GM12878 (cell line): ENCODE measurements at places on chromosomes 12 and 14. TPM values are rescaled to one million over a fixed set of nuclear protein-coding genes. Genes with fewer than 3 reads are reported as not detected.
A peak's percentile ranks its signal among the peaks of the same experiment; 100 is the strongest.

DNA sequence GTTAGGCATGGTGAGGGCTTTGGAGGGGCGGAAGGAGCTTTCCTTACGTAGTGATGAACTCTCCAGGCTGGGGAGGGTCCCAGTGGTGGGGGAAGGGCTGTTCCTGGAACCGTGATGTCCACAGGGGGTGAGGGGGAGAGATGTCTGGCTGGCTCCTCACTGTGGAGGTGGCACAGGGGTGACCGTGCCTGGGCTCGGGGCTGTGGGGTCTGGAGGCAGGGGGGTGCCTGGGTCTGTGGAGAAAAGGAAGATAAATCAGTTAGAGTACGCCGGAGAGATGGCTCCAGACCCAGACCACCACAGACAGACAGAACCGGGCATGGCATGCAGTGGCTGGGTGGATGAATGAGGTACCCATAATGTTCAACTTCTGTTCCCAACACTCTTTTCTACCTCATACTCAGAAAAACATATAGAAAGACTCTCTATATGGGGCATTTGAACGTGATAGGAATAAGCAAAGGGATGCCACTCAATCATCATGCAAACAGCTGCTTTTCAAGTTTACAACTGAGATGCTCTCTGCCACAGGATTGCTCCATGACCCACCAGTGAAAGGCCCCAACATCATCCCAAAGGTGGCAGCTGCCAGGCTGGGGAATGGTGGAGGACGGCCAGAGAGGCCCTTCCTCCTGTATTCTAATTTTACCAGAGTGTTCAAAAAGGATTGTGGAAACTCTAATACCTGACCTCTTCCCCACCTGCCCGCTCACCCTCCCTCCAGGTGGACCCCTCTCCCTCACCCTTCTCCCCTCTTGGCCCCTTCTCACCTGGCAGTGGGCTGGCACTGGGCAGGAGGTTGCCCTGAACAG, 5.6 kb downstream of the MYL6 start:
- no peaks in the 10 kb centered on the region for H3K27me3 ChIP-seq
- no peak for DNase-seq
- peaks cover 25% of the 10 kb centered on the region for H3K36me3 ChIP-seq
- no peak overlapping the region for H3K4me3 ChIP-seq

Gene SMIM41
- total RNA-seq, result 0.19 TPM in 1 of 2 replicates, not detected in the other

DNA sequence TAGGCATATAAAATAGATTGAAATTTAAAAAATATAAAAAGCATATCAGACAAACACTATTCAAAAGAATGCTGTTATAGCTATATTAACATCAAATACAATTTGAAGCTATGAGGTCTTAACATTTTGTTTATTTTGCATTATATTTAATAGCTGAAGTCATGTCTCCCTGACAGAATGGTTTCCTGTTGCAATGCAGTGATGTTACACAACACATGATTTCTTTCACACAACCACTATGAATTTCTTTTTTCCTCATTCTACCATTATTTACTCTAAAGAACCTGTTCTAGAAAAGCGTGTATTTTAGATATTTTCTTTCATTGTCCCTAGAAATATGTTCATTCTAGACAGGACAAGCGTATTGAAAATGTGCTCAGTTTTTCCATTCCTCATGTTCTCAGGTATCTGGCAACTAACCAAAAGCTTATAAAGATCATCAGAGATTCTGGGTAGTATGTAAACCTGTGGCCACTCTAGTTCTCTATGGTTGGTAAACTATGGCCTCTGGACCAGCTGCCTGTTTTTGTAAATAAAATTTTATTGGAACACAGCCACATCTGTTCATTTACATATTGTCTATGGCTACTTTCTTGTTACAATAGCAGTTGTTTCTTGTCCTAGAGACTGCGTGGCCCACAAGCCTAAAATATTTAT, 183.8 kb downstream of the FOXA1 start:
- H3K27me3 ChIP-seq, result no peaks in the 10 kb centered on the region
- H3K36me3 ChIP-seq, result no peaks in the 10 kb centered on the region
- H3K4me3 ChIP-seq, result no peak overlapping the region
- H3K4me1 ChIP-seq, result no peaks in the 10 kb centered on the region

Gene KRT77
- not detected in 2 replicates for total RNA-seq

Gene MYO1H
- not detected in 2 replicates for total RNA-seq

Gene TTLL5
- total RNA-seq, result 17.4 and 21.4 TPM in 2 replicates

DNA sequence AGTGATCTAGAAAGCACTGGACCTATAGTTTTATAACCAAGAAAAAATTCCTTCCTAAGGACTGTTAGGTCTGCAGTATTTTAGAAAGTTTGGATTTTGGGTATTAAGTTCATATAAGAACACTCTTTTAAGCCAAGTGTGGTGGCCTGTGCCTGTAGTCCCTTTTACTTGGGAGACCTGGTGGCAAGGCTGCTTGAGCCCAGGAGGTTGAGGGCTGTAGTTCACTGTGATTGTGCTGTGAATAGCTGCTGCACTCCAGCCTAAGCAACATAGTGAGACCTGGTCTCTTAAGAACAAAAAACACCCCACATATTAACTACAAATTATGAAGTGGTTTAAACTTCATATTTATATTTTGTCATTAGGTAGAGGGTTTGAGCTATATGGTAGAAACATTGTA, 9.7 kb downstream of the DNM1L start:
- H3K4me3 ChIP-seq, result no peak overlapping the region
- no peaks in the 10 kb centered on the region for H3K27me3 ChIP-seq
- H3K36me3 ChIP-seq, result no peaks in the 10 kb centered on the region
- DNase-seq, result no peak
- no peaks in the 10 kb centered on the region; the same call in 1 of the 2 replicates for H3K4me1 ChIP-seq

DNA sequence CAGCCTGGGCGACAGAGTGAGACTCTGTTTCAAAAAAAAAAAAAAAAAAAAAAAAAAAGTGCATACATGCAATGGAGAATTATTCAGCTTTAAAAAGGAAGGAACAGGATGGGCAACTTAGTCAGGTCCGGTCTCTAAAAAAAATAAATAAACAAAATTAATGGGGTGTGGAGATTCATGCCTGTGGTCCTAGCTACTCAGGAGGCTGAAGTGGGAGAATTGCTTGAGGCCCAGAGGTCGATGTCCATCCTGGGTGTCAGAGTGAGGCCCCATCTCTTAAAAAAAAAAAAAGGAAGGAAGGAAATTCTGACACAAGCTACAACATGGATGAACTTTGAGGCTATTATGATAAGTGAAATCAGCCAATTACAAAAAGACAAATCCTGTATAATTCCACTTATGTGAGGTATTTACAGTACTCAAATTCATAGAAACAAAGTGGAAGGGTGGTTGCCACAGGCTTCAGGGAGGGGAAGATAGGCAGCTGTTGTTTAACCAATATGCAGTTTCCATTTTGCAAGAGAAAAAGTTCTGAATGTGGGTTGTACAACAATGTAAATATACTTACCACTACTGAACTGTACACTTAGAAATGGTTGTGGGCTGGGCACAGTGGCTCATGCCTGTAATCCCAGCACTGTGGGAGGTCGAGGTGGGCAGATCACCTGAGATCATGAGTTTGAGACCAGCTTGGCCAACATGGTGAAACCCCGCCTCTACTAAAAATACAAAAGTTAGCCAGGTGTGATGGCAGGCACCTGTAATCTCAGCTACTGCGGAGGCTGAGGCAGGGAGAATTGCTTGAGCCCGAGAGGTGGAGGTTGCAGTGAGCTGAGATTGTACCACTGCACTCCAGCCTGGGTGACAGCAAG, 12.3 kb upstream of the APOF start:
- DNase-seq, result no peak
- peak overlapping the region; percentile 25; the same call in 1 of the 2 replicates for H3K4me3 ChIP-seq
- H3K27ac ChIP-seq, result peak overlapping the region; percentile 83
- no peaks in the 10 kb centered on the region for H3K36me3 ChIP-seq
- H3K27me3 ChIP-seq, result no peaks in the 10 kb centered on the region

- no peak overlapping the region for H3K4me3 ChIP-seq
- no peaks in the 10 kb centered on the region for H3K27me3 ChIP-seq
- no peak for DNase-seq
- no peak overlapping the region for H3K27ac ChIP-seq
- H3K4me1 ChIP-seq, result no peaks in the 10 kb centered on the region
These were observed 32.3 kb upstream of the OR10A7 start for GRCh38 chr12:55188573-55188972.

Gene PCED1B
- 8.5 and 8.8 TPM in 2 replicates for total RNA-seq

GRCh38 chr14:22547313-22547947, 41.6 kb downstream of the DAD1 start:
- H3K4me3 ChIP-seq, result no peak overlapping the region
- H3K36me3 ChIP-seq, result peaks cover 19% of the 10 kb centered on the region
- DNase-seq, result no peak
- peaks cover 44% of the 10 kb centered on the region for H3K4me1 ChIP-seq
- no peak overlapping the region for H3K27ac ChIP-seq
- no peaks in the 10 kb centered on the region for H3K27me3 ChIP-seq

- no peak for DNase-seq
- no peaks in the 10 kb centered on the region for H3K36me3 ChIP-seq
- H3K4me3 ChIP-seq, result no peak overlapping the region
- H3K27me3 ChIP-seq, result no peaks in the 10 kb centered on the region
- no peak overlapping the region for H3K27ac ChIP-seq
- no peaks in the 10 kb centered on the region for H3K4me1 ChIP-seq
These were observed 230.2 kb upstream of the NAV3 start for GRCh38 chr12:77600468-77600843.

Gene CLEC4C
- total RNA-seq, result 3.7 and 3.8 TPM in 2 replicates

DNA sequence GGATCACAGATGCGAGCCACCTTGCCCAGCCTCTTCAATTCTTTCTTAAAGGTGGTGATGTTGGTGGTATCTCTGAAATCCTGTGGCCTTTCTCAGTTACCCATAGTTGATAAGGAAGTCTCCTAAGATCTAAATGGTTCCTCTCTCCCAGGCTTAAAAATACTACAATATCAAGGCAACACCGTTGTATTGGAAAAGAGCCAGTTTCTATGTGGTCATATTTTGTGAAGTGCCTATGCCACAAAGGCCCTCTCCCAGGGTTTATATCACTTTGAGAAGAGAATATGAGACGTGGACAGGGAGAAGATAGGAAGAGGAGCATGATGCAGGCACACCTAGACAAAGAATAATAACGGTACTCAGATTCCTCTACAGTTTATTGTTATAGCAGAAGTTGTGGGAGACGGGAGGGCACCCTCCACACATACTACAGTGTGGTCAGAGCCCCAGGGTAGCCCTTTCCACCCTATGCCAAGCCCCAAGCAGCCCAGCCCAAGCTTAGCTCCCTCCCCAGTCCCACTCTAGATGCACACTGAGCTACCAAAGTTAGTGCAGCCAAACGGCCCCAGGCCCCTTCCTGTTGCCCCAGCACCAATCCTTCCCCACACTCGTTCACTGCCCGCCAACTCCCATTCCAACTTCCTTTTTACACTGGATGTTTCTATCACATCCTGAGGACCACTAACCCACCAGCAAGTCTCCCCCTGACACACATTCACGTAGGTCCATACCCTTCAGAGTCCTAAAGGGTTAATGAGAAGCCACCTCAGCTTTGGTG, 8.3 kb downstream of the NDRG2 start:
- no peaks in the 10 kb centered on the region for H3K36me3 ChIP-seq
- no peak overlapping the region for H3K4me3 ChIP-seq
- H3K27me3 ChIP-seq, result no peaks in the 10 kb centered on the region
- H3K27ac ChIP-seq, result no peak overlapping the region

- no peak overlapping the region for H3K27ac ChIP-seq
- no peaks in the 10 kb centered on the region for H3K27me3 ChIP-seq
- H3K4me3 ChIP-seq, result no peak overlapping the region
- H3K4me1 ChIP-seq, result no peaks in the 10 kb centered on the region
- no peaks in the 10 kb centered on the region for H3K36me3 ChIP-seq
- no peak for DNase-seq
These were observed 40.7 kb downstream of the RMST start for GRCh38 chr12:97503073-97503855.

Gene FOXA1
- 0.18 and 0.61 TPM in 2 replicates for total RNA-seq

Gene RDH12
- not detected in 2 replicates for total RNA-seq

GRCh38 chr14:25832585-25832984, 765.2 kb downstream of the NOVA1 start:
- H3K27me3 ChIP-seq, result no peaks in the 10 kb centered on the region
- no peaks in the 10 kb centered on the region for H3K36me3 ChIP-seq
- no peak for DNase-seq
- H3K4me1 ChIP-seq, result no peaks in the 10 kb centered on the region
- H3K4me3 ChIP-seq, result no peak overlapping the region

DNA sequence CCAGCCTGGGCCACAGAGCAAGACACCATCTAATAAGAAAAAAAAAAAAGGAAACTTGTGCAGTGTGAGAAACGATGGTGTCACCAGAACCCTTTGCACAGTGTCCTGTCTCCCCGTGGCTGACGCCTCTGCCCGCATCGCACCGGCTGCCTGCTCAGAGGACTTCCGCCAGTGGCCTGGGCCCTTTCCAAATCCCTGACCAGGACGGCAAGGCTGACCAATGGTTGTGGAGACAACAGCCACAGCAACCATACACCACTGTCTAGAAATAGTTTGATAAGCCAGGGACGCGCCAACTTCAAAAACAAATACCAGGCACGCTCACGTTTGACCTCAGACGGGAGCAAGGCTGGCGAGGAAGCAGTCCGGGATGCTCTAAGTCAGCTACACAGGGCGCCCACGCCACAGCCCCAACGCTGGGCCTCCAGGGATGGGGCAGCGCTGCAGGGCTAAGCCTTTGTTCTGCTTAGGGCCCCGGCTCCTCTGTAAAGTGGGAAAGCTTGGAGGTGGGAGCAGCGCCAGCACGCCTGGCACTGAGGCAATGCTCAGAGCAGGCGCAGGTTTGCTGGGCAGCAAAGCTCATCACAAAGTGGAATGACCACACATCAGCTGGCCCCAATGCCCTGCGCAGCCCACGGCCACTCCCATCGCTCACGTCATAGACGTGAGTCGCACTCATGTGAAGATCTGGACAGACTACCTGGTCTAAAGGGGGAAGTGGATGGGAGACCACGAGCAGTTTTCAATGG, 12.5 kb downstream of the PGAM5 start:
- H3K27ac ChIP-seq, result no peak overlapping the region
- peaks cover 39% of the 10 kb centered on the region for H3K36me3 ChIP-seq
- H3K4me1 ChIP-seq, result no peaks in the 10 kb centered on the region
- no peaks in the 10 kb centered on the region for H3K27me3 ChIP-seq
- DNase-seq, result no peak
- H3K4me3 ChIP-seq, result no peak overlapping the region

GRCh38 chr12:93226361-93226760, 151.4 kb upstream of the NUDT4 start:
- H3K4me1 ChIP-seq, result no peaks in the 10 kb centered on the region; the same call in 1 of the 2 replicates
- no peaks in the 10 kb centered on the region for H3K27me3 ChIP-seq
- DNase-seq, result no peak
- no peaks in the 10 kb centered on the region for H3K36me3 ChIP-seq

DNA sequence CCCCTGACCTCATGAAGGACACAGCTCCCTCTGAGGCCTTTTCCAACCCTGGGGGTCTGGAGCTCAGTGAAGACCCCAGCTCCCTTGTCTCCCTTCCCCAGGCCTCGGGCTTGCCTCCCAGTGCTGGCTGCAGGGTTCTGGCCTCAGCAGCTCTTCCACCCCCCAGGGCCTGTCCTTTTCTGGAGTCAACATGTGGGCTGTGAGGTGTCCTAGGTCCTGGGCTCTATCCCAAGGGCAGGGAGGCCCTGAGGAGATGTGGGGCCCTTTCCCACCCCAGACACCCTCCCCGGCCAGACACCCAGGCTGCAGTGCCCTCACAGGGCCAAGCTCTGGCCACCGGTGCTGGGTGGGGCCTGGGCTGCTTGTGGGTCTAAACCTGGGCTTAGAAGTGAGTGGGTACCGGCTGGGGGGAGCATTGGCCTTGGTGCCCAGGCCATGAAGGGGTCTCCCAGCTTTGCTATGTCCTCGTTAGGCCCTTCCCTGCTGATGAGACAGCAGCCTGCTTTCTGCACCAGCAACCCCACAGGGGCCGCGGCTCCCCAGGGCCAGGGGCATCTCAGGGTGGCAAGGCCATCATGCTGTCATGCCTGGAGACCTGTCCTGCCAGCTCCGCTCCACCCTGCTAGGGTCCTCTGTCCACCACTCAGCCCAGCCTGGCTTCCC, 2.7 kb upstream of the CRIP2 start:
- peaks cover 4% of the 10 kb centered on the region; the same call in 1 of the 2 replicates for H3K27me3 ChIP-seq
- no peaks in the 10 kb centered on the region for H3K4me1 ChIP-seq
- DNase-seq, result no peak
- peaks cover 9% of the 10 kb centered on the region for H3K36me3 ChIP-seq
- no peak overlapping the region for H3K27ac ChIP-seq
